ENCODE measurements at places on chromosomes 5 and 9. TPM values are rescaled to one million over a fixed set of nuclear protein-coding genes. Genes with fewer than 3 reads are reported as not detected.

The SIT1 gene
- total RNA-seq: 0.69 TPM

DNA sequence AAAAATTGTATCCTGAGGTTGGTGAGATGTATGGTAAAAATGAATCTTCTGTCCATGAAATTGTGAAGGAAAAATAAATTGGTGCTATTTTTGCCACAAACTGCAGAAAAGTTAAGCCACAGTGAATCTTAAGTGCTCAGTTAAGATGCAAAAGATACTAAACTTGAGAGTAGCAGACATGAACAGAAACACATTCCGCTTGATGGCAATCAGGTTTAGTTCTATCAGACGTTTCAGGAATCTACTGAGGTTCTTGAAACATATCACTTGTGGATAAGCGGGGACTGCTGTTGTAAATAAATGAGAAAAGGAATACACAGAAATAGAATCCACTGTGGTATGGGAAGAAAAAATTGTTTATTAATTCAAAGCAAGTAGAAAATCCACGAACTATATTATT is 311.2 kb upstream of the PRR16 start:
- no peak for DNase-seq

DNA sequence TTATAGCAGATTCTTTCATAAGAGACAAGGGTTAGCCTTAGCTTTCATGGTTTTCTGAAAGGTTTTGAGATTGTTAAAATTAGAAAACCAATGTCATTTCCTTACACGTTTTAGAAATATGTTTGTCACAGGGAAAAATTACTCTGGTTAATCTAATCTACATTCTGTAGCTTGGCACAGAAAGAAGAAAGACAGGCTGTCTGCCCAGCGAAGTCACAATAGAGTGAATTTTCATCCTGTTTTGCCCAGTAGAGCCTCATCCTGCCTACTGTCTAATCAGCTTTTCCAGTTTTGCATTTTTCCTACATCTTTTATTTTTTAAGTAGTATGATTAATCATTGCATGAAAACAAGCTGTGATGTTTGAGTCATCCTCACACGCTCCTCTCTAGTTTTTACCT is 688.8 kb downstream of the MTRR start:
- no peak for DNase-seq

The KDM3B gene
- total RNA-seq: 74.8 TPM

- no peak for DNase-seq
Measured at GRCh38 chr5:5805916-5806315, 383.4 kb downstream of the ICE1 start.

GRCh38 chr5:132411304-132412013 is 41.9 kb downstream of the SLC22A5 start:
- no peak for DNase-seq

DNA sequence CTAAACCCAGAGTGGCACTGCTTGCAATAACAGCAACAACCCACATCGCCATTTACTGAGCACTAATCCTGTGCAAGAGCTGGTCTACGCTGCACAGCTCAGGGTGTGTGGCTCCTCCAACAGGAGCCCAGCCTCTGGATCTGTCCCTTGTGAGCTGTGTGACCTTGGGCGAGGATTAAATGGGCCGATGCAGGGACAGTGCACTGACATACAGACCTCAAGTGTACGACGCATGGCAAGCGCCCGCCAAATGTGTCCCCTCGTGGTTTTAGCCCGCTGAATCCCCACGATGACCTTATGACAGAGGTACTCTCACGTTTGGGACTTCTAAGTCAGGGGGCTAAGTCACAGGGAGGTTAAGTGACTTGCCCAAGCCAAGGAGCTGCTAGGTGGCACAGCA is 130.3 kb upstream of the RAPGEF1 start:
- no peak for DNase-seq

The C9orf50 gene
- total RNA-seq: not detected

The AGPAT2 gene
- total RNA-seq: 54.7 TPM

All from H7 (cell line).